T-helper 2 cell (primary cell): ENCODE measurements at places on chromosomes 3 and 15.

DNA sequence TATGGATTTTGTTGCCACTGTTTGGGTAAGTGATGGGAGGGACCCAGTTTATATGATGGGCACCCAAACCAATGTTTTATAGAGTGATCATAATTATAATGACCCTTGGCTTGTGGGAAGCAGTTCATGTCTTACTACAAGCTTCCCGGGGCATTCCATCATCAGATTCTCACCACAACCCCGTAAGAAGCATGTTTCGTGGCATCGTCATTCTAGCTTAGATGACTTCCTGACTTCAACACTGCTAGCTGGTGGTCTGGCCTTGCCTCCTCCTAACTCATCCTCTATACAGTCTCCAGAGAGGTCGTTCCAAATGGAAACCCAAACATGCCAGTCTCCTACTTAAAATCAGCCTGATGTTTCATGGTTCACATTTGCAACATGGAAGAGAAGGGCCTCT lies 226.9 kb downstream of the ADAMTS9 start:
- no peak for DNase-seq

DNA sequence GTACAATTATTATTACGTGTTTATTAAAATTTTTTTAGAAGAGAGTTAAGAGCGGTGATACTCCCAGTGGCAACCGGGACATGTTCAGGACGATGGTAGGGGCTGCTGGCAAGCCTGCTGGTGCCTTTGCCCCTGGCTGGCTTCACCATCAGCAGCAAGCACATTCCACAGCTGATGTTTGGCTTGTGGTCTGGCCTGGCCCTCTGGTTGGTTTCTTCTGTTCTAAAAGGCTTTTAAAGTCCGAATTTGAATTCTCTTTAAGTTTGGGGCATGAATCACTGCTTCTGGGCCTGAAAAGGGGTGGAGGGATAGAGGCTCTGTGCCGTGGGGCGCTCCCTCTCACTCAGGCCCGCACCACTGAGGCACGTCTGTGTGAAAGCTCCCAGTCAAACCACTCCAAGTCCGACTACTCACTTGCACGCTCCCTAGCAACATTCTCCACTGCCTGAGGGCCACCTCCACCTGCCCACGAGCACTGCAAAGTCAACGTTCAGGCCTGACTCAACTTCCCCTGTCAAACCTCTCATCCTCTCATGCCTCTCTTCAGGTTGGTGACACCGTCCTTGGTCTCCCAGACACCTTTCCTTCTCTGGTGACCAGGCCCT lies 10.1 kb downstream of the ITGA11 start:
- DNase-seq: no peak

DNA sequence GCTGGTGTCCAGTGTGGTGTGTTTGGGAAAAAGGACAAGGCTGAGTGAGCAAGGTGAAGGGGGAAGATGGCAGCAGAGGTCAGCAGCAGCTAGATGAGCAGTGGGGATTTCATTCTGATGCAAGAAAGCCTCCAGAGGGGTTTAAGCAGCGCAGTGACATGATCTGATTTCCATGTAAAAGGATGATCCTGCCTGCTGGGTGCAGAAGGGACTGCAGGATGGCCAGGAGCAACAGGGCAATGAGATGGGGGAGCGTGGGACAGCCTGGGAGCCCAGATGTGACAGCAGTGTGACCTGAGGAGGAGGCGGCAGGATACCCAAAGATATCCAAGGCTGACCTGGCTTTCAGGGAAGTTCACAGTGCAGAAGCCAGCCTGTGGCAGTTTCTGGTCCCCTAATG lies 6.1 kb downstream of the WNT7A start:
- no peak for DNase-seq

GRCh38 chr15:95684126-95684525 lies 646.4 kb upstream of the NR2F2 start:
- DNase-seq: no peak

DNA sequence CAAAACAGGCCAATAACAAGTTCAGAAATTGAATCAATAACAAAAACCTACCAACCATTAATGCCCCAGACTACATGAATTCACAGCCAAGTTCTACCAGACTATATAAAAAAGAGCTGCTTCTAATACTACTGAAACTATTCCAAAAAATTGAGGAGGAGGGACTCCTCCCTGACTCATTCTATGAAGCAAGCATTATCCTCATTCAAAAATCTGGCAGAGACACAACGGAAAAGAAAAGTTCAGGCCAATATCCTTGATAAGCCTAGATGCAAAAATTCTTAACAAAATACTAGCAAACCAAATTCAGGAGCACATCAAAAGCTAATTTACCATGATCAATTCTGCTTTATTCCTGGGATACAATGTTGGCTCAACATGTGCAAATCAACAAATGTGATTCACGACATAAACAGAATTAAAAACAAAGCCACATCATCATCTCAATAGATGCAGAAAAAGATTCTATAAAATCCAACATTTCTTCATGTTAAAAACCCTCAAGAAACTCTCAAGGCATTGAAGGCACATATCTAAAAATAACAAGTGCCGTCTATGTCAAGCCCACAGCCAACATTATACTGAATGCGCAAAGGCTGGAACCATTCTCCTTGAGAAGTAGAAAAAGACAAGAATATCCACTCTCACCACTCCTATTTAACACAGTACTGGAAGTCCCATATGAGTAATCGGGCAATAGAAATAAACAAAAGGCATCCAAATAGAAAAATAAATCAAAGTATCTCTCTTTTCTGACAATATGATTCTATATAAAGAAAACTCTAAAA lies 573.6 kb upstream of the GRM7 start:
- DNase-seq: no peak

DNA sequence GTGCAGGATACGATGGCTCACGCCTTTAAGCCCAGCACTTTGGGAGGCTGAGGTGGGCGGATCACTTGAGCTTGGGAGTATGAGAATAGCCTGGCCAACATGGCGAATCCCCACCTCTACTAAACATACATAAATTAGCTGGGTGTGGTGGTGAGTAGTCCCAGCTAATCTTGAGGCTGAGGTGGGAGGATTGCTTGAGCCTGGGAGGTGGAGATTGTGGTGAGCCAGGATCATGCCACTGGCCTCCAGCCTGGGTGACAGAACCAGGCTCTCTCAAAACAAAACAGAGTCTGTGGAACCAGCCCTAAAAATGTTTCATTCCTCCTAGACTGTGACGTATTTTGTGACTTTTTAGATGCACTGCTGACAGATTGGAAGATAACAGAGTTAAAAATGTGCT lies 34.3 kb upstream of the RAD51 start:
- DNase-seq: no peak

DNA sequence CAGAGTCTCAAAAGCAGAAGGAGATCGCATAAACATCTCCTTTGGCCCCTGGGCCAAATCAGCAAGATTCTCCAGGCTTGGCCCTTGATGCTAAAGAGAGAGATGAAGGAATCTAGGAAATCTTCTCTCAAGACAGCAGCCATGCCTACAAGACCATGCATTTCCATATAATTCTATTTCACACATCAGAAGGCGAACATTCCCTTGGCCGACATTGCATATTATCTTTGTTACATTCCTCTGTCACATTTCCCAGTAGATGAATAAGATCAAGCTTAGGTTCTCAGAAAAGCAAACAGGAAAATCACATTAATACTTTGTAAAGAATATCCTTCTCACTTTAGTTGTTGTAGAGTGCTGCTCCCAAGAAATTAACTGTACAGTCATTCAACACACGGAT lies 21.3 kb downstream of the GASK1A start:
- no peak for DNase-seq

- DNase-seq: no peak
These were observed 46.0 kb downstream of the RBM15B start for GRCh38 chr3:51436998-51437639.
